Fibroblast of skin of right biceps (primary cell): ENCODE measurements at places on chromosomes 2 and 18.

- peak; percentile 65 for DNase-seq
These were observed 499.9 kb upstream of the SPHKAP start for GRCh38 chr2:228681426-228681825.

DNA sequence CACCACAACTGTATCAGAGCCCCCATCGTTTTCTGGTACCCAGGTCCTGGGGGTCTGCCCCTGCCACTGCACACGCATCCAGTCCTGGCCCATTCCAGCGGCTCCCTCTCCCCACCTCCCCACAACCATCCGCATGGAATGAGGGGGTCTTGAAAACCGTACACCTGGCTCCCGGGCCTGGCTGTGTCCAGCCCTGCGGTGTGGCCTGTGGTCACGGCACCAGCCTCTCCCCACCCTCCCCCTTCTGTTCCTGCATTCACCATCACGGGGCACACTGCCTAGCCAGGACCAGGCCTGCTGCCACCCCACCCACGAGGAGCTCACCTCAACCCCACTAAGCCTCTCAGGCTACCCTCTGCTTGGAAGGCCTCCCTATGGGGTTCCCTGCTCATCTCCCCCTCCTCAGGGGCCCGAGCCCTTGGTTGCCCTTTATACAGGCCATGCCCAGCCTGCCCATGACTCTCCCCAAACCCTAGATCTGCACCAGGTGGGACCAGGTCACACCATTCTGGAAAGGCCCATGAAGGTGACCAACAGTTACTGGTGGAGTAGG, 11.4 kb downstream of the GPR35 start:
- no peak for DNase-seq

DNA sequence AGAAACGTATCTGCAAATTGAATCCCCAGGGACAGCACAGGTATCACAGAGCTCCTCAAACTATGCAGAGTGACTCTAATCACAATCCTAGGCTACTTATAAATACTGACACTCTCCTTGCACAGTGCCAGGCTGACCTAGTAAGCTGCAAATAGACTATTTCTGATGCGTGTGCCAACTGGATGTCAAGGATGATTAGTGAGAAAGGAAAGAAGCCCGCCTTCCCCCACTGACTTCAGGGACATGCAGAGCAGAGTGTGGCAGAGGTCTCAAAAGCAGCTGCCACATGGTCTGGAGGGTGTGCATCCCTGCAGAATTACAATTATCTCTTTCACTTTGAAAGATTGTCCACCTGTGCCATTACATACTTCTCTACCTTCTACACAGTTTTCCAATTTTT, 235.6 kb downstream of the CPS1 start:
- no peak for DNase-seq

GRCh38 chr18:58776084-58776483, 88.6 kb upstream of the ZNF532 start:
- DNase-seq = peak; percentile 41

DNA sequence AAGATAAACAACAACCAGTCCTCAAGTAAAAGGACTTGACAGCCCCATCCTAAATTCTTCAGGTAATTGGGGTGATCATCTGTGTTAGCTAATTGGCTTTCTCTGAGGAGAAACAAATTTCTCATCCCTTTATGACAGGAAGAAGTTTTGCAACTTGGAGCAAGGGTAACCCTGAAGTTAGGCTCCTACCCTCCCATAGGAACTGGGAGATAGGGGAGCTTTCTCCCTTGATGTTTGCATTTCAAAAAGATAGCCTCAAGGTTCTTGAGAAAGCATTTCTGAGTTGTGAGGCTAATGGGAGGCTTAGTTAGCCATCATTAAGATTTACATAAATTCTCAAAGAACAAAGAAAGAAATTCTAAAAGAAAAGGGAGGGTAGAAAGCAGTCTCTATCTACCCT, 95.4 kb downstream of the MAP2 start:
- DNase-seq = no peak

DNA sequence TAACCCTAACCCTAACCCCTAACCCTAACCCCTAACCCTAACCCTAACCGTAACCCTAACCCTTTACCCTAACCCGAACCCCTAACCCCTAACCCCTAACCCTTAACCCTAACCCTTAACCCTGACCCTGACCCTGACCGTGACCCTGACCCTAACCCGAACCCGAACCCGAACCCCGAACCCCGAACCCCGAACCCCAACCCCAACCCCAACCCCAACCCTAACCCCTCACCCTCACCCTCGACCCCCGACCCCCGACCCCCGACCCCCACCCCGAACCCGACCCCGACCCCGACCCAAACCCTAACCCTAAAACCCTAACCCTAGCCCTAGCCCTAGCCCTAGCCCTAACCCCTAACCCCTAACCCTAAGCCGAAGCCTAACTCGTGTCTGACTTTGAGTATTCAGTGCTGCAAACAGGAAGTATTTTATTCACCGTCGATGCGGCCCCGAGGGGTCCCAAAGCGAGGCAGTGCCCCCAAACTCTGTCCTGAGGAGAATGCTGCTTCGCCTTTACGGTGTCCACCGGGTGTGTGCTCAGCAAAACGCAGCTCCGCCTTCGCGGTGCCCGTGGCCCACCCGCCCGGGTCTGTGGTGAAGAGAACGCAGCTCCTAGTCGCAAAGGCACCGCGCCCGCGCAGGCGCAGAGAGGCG, 36.0 kb downstream of the FAM110C start:
- no peak for DNase-seq

DNA sequence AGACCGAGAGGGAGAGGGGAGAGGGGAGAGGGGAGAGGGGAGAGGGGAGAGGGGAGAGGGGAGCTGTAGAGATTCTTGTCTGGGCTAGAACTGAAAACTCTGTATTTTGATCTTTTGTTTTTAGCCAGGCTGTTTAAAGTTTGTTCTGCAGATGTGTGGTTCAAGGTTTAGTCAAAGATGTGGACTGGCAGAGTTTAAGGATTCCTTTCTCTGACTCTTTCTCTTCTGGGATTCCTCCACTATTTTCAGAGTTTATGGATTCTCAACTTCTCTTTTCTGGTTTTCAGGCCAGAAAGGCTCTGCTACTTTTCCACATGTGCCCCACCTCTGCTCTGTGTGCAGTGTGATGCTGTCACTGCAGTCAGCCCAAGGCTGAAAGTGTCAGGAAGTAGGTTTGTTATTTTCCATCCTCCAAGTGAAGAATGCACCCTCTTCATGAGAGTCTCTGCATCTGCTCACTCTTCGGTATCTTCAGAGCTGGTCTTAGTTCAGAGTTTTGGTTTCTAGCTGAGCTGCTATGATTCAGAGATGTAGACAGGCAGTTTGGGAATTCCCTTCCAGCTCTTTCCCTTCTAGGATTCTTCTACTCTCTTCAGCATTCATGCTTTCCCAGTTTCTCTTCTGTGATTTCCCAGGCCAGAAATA, 130.9 kb upstream of the SMAD7 start:
- no peak for DNase-seq

DNA sequence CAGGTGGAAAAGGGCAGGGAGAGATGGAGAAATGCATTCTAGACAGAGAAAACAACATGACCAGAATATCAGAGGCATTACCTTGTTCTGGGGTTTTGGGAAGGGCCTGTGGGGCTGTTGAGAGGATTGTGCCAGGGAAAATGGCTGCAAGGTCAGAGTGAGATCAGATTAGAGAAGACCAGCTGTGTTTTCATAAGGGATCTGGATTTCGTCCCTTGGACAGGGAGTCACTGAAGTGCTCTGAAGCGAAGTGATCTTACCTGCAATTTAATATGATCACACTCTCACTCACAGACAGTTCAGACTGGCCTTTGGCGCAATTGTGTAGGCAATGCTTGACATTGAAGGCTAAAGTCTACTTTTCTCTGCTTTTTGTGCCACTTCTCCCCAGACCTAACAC, 20.3 kb upstream of the REG3G start:
- no peak for DNase-seq

- DNase-seq = peak; percentile 2
These were observed 104.6 kb upstream of the EPHA4 start for GRCh38 chr2:221676566-221677172.

- peak; percentile 55 for DNase-seq
These were observed 303.3 kb downstream of the GBX2 start for GRCh38 chr2:235864733-235865515.

GRCh38 chr18:26206488-26206887, 19.8 kb upstream of the TAF4B start:
- DNase-seq = no peak

DNA sequence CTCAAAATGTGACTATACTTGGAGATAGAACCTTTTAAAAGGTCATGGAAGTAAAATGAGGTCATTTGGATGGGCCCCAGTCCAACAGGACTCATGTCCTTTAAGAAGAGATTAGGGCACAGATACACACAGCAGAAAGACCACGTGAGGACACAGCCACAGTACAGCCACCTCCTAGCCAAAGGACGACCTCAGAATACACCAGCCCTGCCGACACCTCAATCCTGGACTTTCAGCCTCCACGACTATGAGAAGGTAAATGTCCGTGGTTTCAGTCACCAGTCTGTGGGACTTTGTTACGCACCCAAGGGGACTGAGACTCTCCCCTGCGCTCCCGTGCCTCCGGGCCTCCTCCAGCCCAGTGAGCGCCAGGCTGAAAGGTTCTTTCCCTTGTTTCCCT, 30.2 kb upstream of the HPCAL1 start:
- no peak for DNase-seq

- peak; percentile 83 for DNase-seq
These were observed 861 bp downstream of the SLC39A10 start for GRCh38 chr2:195657634-195658540.

DNA sequence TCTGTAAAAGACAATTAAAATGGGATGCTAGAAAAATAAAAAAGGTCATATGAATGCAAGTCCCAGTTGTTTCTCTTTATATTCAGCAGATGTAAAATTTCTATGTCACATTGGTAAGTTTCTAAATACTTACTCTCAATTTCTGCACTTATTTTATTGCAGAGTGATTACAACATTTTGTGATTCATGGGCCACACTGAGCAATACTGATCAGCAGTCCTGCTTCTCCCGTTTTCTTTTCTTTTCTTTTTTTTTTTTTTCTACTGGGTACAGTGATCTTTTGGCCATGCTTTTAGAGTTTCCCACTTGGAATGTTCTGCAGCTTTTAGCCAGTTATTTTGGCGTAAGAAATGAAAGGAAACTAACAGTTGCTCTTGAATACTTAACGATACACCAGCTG, 38.8 kb downstream of the LIMS1 start:
- peak; percentile 76 for DNase-seq

DNA sequence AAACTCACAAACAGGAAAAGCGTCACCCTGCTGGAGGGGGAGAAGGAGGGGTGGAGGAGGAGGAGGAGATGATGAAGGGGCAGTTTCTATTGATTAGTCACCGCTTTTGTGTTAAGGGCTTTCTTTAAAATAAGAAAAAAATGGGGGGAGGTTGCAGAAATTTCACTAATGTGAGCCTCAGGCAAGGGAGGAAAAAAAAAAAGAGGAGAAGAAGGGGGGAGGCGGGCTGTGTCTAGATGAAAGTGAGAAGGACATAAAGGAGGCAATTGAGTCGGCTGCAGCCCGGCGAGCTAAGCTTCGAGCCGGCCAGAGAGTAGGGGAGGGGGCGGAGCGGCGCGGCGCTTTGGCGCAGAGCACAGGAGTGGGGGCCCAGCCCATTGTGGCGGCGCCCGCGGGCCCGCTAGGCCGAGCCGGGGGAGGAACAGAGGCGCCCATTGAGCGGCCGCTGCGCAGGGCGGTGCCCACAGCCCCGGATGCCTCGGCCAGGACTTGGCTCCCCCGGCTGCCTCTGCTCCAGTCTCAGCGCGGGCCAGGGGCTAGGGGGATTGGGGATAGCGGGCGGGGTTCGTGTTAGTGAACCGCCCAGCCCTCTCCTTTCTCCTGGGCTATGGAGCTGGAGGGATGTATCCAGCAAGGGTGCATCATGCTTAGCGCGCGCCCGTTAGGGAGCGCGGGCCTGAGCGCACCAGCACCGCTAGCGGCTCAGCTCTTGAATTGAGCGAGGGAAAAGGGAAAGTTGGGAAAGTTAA, 7.9 kb downstream of the PAX3 start:
- peak; percentile 63 for DNase-seq

DNA sequence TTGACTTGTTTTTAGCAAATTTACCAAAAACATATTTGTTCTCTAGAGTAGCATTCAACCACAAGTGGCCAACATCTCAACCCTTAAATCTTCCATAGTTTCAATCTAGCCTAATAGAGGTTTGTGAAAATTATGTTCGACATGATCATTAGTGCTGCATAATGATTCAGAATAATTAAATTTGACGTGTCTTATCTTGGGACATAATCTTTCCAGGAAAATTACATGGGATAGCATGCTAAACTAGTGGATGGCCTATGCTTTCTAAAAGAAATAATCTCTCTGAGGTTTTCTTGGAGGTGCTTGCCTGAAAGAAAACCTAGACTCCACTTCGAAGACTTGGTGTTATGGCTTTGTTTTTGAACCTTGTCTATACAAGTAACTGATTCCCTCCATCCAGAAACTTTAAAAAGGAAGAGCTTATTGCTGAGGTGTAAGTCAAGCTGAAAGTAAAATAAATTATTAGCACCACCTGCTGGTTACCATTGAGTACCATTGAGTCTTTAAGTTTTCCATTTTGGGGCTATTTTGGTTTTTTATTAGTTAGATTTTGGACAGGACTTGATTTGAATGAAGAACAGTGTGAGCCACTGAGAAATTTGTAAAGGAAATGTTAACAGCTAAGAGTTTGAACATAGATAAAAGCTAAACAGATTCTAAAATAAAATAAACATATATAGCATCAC, 32.7 kb downstream of the COX7A2L start:
- peak; percentile 31 for DNase-seq

DNA sequence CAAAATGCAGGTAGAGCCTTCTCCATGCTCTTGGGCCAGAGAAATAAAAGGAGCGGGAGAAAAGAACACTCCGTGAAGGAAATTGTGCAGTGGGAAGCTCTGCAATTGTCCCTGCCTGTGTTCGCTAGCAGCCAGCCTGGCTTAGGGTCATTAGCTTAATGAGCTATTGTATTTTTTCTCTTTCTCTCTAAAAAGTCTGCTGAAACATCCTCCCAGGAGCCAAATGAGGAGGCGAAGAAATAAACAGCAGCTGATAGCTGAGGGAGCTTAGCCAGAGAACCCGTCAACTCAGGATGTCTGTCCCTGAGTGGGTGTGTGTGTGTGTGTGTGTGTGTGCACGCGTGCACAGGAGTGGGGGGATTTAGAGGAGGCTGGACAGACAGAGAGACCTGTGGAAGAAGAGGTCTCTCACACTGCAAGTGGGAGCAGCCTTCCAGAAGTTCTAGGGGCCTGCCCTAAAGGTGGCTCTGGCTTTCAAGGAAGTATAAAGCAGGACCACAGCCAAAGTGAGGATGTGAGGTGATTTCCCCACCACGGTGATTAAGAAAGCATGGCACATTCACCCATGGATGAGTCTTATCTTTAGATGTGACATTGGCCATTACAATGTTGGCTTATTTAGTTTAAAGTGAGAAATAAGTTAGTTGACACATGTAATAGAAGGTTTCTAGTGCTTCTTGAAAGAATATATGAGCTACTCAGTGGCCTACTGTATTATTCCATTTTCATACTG, 690.4 kb downstream of the RNF144A start:
- no peak for DNase-seq

GRCh38 chr2:164976301-164976700, 21.0 kb upstream of the SLC38A11 start:
- peak; percentile 58 for DNase-seq

DNA sequence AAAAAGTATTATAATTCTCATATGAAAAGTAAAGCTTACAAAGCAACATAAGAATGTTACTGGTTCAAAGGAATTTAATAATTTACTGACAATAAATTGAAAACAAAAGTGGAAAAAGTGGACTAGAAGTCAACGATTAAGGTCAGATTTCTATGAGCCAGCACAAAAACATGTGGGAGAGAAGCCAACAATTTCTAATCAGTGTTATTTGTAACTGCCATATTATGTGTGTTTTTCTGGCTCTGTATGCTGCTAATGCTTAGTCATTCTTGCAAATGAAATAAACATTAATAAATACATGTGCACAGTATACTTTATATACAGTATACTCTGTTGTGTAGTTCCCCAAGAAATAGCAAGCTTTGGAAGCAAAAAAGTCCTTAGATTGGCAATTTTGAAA, 301.3 kb upstream of the RGPD4 start:
- peak; percentile 53 for DNase-seq
